ENCODE measurements at places on chromosomes 7 and 10. TPM values are rescaled to one million over a fixed set of nuclear protein-coding genes. Genes with fewer than 3 reads are reported as not detected.

DNA sequence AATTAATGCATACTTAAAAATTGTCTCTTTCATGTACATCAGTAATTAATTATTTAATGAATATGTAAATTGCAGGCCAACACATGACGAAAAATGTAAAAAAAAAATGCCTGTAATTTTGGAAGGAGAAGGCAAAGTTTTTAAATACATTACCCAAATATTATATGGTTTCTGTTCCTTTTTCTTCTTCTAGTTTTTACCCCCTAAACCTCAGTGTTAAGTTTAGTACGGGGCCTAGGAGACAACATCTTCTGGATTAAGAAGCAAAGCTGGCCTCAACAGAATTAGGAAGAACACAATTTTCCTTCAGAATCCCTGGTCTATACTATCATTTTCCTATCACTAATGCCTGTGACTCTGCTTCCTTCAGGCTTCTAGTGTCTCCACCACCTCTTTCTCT lies 459.3 kb upstream of the NRP1 start:
- no peak overlapping the region for H3K27ac ChIP-seq
- no peaks in the 10 kb centered on the region for H3K36me3 ChIP-seq
- H3K4me3 ChIP-seq, result no peak overlapping the region

GRCh38 chr7:27071622-27072390 lies 24.0 kb downstream of the HOXA1 start:
- H3K4me3 ChIP-seq, result no peak overlapping the region
- no peaks in the 10 kb centered on the region for H3K27me3 ChIP-seq
- no peak for DNase-seq
- H3K4me1 ChIP-seq, result no peaks in the 10 kb centered on the region

GRCh38 chr7:33563651-33564050 lies 341.7 kb upstream of the BMPER start:
- no peak for DNase-seq
- no peaks in the 10 kb centered on the region for H3K4me1 ChIP-seq
- no peaks in the 10 kb centered on the region for H3K36me3 ChIP-seq
- no peaks in the 10 kb centered on the region for H3K27me3 ChIP-seq
- H3K27ac ChIP-seq, result no peak overlapping the region

Gene TDRD1
- not detected for polyA plus RNA-seq

Gene CLEC2L
- 0.56 TPM for polyA plus RNA-seq

GRCh38 chr7:84136336-84136735 lies 58.3 kb downstream of the SEMA3A start:
- no peak overlapping the region for H3K4me3 ChIP-seq
- H3K27ac ChIP-seq, result no peak overlapping the region
- H3K36me3 ChIP-seq, result no peaks in the 10 kb centered on the region
- peaks cover 14% of the 10 kb centered on the region for H3K4me1 ChIP-seq

DNA sequence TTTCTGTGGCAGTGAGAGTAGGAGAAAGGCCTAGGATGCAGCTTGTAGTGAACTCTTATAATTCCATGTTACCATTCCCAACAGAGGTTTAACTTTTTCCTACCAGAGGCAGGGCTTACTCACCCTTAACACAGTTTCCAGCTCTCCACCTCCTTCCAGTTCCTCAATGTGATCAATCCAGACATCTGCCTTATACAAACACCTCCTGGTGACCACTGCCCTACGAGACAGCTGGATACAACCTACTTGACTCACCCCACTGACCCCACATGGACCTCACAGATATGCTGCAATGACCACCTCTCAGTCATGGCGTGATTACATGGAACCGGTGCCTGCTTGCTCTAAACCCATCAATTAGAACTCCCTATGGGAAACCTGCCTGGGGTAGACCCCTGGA lies 326.5 kb downstream of the TNS3 start:
- no peak overlapping the region for H3K4me3 ChIP-seq
- no peaks in the 10 kb centered on the region for H3K36me3 ChIP-seq
- peaks cover 15% of the 10 kb centered on the region for H3K4me1 ChIP-seq
- no peak for DNase-seq
- H3K27ac ChIP-seq, result no peak overlapping the region

GRCh38 chr10:118204292-118204943 lies 137.7 kb downstream of the FAM204A start:
- H3K4me1 ChIP-seq, result peaks cover 11% of the 10 kb centered on the region
- no peak for DNase-seq
- H3K27me3 ChIP-seq, result no peaks in the 10 kb centered on the region
- H3K27ac ChIP-seq, result no peak overlapping the region
- no peaks in the 10 kb centered on the region for H3K36me3 ChIP-seq
- no peak overlapping the region for H3K4me3 ChIP-seq

Gene MUC12
- not detected for polyA plus RNA-seq

Gene FRAT1
- polyA plus RNA-seq, result 1.7 TPM

Gene RPEL1
- 0.07 TPM for polyA plus RNA-seq

- no peaks in the 10 kb centered on the region for H3K27me3 ChIP-seq
- H3K36me3 ChIP-seq, result no peaks in the 10 kb centered on the region
- no peak for DNase-seq
- no peak overlapping the region for H3K4me3 ChIP-seq
Observed at GRCh38 chr10:132632091-132632561, 94.5 kb downstream of the INPP5A start.

All from HepG2 (cell line).